Stimulated activated naive CD4-positive, alpha-beta T cell treated with Interleukin-2 at 50 U/mL for 16 hours (primary cell): ENCODE measurements at places on chromosomes 7 and 10.

DNA sequence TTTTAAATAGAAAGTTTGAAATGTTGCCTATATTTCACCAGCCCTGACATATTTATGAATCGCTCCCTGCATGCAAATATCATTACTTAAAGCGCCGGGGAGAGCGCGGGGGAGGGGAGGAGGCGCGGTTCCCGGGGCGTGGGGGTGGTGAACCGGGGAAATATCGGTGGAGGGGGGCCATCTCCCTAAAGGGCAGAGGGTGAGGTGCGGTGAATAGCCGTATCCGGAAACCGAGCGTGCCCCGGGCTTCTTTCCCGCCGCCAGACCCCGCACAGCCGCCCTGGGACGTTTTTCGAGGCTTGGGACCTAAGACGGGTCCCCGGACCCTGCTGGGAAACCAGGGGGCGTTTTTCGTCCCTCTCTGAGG is 6.9 kb upstream of the ZNF503 start:
- no peak for DNase-seq

- DNase-seq = no peak
Measured at GRCh38 chr10:97267671-97268070, 24.8 kb downstream of the ARHGAP19 start.

DNA sequence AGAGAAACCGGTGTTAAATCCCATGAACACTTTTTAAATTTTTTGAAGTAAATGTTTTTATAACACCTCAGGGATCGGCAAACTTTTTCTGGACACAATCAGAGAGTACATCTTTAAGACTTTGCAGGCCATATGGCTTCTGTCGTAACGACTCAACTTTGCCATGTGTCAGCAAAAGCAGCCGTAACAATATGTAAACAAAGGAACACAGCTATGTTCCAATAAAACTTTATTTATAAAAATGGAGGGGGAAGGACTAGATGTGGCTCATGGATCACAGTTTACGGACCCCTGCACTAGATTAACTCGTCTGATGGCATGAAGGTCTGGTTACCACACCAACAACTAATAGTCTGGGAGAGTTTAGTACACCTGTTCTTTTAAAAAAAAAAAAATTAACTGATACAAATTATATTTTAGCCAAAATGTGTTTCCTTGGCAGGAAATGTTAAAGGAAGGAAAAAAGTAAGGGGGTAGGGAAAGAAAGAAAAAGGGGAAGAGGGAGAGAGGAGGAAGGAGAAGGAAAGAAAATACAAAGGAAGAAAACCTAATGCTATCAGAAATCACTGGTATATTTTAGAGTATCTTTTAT is 50.2 kb downstream of the ABI1 start:
- DNase-seq = no peak

GRCh38 chr7:96792115-96792514 is 82.5 kb upstream of the SEM1 start:
- no peak for DNase-seq

DNA sequence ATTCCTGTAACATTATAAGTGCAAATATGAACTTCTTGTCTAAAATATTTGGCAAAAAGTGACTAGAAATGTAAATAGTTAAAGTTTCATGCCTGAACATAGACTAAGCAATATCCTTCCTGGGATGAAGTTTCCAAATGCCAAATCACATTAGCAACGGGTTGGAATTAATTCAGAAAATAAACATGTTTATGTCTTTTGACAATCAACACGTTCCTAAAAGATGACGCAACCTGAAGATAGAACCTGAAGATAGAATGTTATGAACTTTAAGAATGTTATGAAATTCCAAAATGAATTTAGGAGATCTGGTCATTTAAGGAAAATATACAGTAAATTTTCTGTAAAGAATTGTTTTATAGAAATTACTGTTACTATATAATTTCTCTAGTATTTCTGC is 9.2 kb downstream of the LAMB4 start:
- DNase-seq = no peak

DNA sequence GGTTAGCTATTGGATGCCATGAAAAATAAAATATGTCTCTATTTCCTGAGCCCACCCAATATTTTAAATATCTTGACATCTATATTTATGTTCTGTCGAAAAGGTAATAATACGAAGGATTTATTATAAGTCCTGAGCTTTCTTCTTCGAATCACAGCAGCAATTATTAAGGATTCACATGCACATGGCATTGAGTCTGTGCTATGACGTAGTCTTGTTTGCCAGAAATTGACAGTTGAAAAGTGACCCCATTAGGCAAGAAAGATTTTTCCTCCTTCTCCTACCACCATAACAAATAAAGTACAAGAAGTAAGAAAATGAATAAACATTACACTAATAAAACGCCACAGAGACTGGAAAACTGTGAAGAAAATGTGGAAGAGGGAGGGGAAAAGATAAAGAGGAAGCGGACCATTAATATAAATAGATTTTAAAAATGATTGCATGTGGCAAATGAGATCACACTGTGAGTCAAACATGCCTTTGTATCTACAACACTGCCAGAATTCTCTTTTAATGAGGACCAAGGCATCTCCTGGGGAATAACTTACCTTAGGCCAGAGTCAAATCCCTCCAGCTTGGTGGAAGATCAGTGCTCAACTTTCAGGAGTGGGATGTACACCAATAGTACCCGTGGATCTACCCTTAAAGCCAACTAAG is 21.6 kb downstream of the FZD1 start:
- DNase-seq = no peak

DNA sequence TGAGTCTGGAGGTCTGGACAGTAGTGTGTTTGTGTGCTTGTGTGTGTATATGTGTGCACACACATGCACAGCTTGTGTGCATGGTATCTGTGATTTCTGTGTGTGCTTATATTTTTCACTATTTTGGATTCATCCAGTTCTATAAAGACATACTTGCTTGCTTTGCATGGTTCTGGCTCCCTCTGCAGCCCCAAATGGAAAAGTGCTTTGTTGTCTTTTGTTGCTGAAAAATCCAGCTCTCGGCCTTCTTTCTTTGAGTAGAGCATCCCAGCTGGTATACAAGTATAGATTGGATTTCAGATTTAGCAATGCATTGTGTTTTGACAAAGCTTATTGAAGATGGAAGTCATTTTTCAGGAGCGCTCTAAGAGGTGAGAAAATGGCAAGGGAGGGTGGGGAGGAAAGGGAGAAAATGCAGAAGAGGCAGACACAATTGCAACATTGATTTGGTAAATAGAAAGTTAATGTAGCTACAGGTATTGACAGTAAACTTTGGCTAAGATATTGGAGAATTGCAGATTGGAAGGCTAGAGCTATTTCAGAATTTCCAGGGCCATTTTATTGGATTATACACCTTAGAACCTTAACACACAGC is 333.9 kb downstream of the AUTS2 start:
- DNase-seq = no peak

GRCh38 chr7:144812379-144813283 is 23.2 kb downstream of the TPK1 start:
- DNase-seq = peak; percentile 11

DNA sequence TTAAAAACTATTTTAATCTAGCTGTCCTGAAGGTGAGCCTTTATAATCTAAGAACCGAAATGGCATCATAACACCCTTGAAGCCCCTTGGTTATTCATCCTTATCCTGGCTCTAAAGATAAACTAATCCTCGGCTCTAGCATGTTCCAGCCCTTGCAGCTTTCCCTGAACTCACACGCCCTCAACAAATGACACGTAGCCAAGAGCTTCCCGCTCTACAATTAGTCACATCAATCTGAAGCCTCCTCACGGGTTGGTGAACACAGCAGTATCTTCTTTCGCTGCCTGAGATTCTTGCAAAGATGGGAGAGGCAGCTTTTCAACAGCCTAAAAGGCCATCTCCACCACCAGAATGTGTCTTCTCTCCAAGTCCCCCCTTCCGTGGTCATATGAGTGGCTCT is 4.1 kb downstream of the FRMD4A start:
- no peak for DNase-seq

DNA sequence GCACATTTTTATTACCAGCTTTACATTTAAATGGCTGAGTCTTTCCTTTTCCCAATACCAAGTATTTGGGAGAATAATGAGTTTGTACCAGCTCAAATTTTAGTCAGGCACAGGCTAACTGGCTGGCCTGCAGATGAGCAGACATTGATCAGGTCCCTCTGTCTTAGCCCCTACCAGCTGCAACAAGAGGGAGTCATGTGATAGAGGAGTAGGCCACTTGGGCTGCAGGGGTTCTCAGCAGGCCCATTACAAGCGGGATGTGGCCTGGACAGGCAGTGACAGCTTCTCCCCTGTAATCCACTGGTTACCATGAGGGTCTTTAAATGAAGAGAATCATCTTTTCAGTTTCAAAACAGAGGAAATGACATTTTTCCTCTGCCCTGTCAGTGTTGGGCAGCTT is 283.6 kb downstream of the SUGCT start:
- DNase-seq = no peak

GRCh38 chr10:132450825-132451505 is 54.0 kb downstream of the PWWP2B start:
- DNase-seq = no peak

DNA sequence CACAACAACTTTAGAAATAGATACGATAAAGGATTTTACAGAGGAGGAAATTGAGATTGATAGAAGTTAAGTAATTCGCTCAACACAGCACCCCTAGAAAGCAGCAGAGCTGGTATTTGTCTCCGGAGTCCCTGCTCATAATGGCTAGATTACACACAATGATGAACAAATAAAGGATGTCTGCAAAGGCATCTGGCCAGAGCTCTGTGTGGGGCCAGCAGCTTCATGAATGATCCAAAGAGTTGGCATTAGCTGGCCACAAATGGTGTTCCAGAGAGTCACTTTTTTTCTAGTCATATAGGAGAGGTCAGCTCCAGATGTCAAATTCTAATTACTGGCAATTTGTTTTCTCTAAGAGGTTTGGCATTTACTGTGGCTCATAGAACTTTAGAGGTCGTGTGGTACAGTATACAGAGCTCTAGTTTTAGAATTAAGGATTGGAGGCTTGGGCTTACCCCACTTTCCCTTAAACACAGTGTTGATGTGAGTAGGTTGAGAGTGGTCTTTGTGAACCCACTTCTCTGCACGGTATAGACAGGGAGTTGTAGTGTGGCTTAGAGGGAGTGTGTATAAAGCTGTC is 186.2 kb downstream of the BICC1 start:
- no peak for DNase-seq

- DNase-seq = no peak
Measured at GRCh38 chr7:43865277-43865676, 4.0 kb downstream of the MRPS24 start.

- DNase-seq = no peak
Measured at GRCh38 chr10:87829986-87830729, 12.1 kb upstream of the ATAD1 start.

DNA sequence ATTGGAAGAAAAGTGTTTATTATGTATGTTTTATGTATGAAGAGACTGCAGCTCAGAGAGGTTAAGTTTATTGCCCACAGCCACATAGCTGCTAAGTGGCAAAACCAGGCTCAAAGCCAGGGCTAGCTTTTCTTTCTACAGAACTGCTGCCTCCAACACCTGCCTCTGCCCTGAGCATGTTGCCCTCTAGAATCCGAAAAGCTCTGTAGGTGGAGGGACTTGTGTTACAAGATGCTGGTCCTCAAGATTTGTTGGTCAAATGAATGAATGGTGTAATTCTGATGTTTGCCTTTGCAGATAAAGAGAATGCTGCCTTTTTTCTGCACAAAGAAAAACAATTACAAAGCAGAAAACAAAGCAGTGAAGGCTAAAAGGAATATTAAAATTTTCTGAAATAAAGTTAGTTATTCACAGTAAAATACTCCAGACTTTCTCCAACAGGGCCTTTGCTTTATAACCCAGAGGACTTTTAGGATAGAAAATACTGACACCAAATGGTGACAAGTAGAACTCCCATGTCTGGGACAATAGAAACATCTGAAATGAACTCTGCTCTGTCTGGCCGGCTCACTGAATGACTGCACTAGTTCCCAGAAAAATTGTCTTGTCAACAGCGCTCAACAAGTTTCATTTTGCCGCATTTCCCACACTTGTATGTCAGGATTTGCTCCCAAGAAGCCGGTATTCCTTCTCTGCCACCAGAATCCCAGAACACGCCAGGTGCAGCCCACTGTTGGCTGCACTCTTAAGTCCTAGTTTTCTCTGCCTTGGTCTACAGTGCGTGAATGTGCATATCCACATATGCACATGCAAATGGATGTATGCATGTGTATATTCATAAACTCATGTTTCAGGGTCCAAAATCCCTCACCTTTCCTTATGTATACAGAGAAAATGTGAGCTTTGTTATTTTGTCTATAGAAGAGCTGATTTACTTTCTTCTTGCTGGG is 11.0 kb upstream of the DNTT start:
- no peak for DNase-seq

DNA sequence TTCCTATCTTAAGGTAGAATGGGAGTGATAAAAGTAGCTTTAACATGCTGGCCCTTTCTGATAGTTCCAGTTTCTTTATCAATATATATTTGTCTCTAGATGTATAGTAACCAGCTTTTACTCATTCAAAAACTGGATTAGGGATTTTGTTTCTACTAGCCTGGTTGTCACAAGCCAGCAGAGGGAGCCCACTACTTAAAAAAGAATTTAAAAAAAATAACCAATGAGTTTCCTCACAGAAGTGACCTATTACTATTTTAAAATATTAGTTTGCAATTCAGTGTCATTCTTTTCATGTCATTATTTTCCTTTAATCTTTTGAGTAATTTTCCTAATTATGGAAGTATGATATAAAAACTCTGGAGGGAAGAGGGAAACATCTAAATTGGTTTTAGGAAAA is 142.1 kb downstream of the PHTF2 start:
- DNase-seq = no peak

GRCh38 chr10:84539216-84539615 is 210.8 kb downstream of the CCSER2 start:
- no peak for DNase-seq
